ENCODE measurements at places on chromosomes 16 and 17.

DNA sequence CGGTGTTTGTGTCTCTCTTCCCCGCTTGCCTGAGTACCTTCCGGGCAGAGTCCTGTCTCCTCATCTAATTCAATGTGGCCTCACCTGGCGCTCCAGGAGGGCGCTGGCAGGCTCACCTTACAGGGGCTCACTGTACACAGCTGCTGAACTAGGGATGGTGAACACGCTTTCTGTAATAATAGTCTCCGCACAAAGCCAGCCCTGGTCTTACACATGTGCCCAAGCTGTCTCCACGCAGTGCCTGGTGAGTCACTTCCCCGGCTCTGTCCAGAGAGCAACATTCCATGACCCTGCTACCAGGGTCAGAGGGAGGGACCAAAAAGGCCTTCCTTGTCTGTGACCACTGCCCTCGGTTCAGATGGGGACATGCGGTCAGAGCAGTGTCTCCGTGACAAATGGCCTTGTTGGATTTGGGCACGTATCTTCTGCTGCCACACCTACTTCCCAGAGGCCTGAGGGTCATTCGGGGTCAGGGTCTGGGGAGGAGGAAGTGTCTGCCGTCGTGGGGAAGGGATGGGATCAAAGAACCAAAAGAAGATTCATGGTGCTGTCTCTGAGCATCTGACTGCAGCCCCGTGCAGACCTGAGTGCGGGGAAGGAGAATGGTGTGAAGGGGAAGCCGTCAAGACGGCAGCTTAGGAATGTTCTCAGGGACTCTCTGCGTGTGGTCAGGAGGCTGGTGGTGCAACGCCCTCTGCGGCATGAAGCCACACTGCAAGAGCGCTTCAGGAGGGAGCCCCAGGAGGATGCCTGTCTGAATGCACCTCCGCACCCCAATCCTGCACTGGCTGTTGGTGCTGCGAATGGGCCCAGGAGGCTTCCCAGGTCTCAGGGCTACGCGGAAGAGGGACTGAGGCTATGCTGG is 68.8 kb downstream of the IL21R start:
- no peak for DNase-seq

DNA sequence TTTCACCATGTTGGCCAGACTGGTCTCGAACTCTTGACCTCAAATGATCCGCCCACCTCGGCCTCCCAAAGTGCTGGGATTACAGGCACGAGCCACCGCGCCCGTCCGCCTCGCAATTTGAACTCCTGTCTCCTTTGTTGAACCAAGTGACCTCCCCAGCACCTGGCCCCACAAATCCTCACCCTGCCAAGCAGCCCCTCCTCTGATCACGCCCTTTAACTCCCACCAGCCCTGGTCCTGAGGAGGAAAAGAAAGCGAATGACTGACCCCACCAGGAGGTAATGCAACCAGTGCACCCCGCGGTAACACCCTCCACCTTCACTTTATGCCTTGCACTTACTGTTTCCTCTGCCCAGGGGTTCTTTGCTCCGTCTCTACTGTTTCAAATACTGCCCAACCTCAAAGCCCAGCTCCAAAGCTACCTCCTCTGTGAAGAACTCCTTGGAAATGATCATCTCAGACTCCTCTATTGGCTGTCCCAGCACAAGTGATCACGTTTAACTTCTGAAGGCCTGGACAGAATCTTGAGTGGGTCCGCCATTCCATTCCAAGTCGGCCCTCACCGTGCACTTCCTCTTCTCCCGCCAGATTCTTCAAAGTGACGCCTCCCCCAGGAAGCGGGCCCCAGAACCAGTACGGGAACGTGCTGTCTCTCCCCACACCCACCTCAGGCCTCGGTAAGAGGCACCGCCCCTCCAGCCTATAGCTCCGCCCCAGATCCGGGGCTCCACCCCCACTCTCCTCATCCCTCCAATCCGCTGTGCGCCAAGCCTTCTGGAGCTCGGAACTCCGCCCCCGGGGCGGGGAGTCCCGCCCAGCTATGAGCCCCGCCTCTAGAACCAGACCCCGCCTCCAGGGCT is 4.4 kb downstream of the CD19 start:
- DNase-seq: no peak

DNA sequence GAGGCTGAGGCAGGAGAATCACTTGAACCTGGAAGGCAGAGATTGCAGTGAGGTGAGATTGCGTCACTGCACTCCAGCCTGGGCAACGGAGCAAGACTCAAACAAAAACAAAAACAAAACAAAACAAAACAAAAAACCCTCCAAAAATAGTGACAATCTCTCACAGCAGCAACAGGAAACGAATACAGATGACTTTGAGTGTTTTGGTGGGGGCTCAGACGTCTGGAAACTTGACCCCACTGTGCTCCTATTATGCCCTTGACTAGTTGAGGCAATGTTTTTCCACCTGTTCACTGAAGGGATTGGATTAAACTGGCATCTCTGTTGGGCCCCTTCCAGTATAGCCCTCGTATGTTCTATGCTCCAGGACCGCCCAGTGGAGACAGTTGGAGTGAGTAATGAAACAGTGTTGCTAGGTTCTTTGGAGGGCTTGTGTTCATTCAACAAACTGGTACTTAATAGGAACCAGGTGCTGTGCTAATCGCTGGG is 167.0 kb downstream of the UTP18 start:
- DNase-seq: peak; percentile 79

DNA sequence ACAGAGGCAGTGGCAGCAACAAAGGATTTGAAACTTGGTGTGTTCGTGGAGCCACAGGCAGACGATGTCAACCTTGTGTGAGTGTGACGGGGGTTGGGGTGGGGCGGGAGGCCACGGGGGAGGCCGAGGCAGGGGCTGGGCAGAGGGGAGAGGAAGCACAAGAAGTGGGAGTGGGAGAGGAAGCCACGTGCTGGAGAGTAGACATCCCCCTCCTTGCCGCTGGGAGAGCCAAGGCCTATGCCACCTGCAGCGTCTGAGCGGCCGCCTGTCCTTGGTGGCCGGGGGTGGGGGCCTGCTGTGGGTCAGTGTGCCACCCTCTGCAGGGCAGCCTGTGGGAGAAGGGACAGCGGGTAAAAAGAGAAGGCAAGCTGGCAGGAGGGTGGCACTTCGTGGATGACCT is 25.5 kb downstream of the STH start:
- no peak for DNase-seq

DNA sequence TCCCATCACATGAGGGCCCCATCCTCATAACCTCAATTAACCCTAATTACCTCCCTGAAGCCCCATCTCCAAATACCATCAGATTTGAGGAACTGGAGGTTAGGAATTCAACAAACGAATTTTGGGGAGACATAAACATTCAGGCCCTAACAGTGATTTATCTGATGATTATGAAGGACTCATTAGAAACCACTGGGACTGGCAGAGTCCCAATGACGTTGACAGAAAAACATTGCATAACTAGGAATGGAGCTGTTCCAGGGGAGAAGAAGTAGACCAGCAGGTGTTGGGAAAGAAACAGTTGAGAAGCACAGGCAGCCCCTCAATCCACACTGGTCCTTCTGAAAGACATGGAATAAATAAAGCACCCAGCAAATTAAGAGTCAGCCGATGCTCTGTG is 282.0 kb downstream of the MAP2K4 start:
- DNase-seq: no peak

- DNase-seq: no peak
Measured at GRCh38 chr16:81616321-81617020, 162.6 kb upstream of the PLCG2 start.

DNA sequence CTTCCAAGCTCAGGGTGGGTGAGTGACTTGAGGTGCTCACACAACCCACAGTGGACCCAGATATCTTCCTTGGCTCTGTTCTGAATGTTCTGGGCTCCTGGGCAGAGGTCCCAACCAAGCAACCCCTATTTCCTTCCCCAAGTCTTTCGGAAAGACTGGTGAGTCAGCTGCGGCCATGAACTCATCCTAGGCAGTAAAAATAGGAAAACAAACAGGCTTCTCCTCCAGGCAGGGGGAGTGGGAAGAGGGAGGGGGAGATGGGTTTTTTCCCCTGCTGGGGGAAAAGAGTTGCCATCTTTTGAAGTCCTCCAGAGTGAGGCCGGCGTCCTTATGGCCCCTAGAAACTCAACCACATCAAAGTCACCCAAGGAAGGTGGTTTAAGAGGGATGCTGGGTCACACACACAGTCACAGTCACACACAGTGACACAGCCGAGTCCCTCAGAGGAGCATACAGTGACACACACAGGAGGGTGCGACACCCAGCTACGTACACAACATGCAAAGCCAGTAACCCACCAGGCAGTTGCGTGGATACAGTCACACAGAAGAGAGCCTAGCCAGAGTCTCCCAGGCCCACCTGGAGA is 16.0 kb upstream of the DLX4 start:
- no peak for DNase-seq

DNA sequence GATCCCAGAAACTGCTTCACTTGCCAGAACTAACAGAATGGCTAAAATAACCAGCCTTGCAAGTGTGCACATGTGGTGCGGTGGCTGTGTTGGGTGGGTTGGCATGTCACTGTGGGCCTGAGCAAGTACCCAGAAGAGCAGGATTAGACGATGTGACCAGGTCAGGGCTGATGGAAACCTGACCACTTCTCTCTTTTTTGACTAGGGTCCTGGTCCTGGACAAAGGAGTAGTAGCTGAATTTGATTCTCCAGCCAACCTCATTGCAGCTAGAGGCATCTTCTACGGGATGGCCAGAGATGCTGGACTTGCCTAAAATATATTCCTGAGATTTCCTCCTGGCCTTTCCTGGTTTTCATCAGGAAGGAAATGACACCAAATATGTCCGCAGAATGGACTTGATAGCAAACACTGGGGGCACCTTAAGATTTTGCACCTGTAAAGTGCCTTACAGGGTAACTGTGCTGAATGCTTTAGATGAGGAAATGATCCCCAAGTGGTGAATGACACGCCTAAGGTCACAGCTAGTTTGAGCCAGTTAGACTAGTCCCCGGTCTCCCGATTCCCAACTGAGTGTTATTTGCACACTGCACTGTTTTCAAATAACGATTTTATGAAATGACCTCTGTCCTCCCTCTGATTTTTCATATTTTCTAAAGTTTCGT is 16.7 kb downstream of the ANKRD40 start:
- no peak for DNase-seq

GRCh38 chr17:21523497-21524210 is 147.5 kb downstream of the KCNJ12 start:
- no peak for DNase-seq

GRCh38 chr17:82230609-82231311 is 1.9 kb downstream of the SLC16A3 start:
- no peak for DNase-seq

GRCh38 chr16:51045186-51045585 is 105.9 kb downstream of the SALL1 start:
- no peak for DNase-seq

DNA sequence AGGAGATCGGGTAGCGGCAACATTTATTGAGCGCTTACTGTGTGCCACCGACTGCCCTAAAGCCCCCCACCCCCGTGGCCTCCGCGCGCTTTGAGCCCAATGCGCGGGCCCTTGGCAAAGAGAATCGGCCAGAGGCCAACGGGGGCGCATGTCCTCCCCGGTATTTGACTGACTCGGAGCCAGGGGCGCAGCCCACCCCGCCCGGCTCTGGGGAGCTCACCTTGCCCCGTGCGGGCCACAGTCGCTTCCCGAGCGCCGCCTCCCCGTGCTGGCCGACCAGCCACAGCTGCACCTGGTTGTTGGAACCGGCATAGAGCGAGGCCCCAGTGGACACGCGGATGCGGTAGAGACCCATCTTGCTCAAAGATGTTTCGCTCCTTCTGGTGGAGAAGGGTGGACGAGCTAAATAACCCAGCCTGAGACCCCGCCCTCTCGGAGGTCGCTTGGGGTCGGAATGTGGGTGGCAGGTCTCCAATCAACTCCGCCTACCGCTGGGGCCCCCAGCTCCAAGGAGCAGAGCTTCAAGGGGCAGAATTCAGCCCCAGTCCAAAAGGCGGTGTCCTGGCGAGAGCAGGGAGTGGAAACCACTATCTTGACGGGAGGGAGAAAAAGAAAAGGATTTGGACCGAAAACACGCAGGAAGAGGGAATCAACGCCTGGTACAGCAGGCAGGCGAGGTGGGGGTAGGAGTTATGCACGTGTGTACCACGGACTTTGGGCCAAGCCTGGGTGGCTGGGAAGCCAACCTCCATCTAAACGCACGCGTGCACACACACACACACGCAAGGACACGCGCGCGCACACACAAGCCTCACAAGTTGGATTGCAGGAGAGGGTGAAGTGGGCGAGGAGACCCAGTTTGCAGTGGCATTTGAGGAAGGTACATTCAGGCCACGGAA is at the start of gene ALOX15:
TSS of gene ALOX15 (minus strand) at position 382 of the 899 bp plus-strand sequence. CDS start at position 355, 27 bp downstream.
- no peak for DNase-seq

DNA sequence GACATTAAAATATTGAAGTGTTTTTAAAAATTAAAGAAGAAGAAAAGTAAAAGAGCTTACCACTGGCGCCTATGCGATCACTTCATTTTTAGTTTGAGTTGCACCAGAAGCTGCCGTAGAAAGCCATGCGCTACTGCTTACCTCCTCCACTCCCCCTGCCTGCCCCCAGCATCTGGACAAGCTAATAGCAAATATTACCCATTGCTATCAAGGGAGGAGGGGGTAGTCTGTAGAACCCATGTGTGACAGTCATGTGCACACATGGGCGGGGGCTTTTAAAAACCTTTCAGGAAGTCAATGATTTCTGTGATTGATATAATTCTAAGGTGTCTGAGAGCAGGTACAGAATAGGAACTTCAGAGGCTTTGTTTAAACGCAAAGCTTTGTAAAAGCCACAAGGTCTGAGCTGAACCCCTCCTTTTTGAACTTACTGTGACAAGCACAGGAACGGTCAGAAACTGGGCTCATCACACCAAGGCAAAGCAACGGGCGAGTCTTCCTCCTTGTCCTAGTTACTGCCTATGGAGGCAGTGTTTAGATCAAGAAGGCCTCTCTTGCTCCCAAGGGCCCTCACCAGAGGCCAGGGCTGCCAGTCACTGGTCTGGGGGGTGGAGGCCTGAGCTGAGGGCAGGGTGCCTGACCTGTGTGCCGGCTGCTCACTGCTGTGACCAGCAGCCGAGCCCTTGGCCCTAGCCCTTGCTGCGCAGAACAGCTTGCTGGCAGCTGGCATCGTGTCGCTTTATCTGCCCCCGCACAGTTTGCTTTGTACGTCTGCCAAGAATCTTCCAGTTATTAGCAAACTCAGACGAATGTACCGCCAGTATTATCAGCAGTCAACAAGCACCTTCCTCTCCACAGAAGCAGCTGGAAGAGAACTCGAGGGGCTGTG is 15.0 kb downstream of the GINS2 start:
- DNase-seq: no peak

DNA sequence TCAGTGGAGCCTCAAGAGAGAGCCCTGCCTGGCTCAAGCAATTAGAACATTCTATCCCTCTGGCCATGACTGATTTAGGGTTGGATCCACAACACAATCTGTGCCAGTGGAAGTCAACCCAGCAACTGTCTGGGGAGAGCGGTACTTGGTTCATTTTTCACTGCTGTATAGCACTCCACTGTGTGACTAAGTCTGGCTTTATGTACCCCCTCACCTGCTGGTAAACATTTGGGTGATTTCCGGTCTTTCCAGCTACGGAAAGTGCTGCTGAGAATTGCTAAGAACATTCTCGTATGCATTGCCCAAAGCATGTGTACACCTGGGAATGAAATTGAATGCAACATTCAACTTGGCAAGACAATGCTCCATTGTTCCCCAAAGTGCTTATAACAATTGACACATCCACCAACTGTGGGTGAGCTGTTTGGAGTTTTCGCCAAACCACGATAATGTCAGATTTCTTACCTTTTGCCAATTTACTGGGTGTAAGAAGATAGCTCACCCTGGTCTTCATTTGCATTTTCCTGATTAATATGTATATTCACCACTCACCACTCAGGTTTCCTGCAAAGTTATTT is 63.5 kb upstream of the MED9 start:
- DNase-seq: no peak
